ENCODE measurements at places on chromosomes 7 and 10. TPM values are rescaled to one million over a fixed set of nuclear protein-coding genes. Genes with fewer than 3 reads are reported as not detected.

Gene SEC61G
- 103 TPM for total RNA-seq

Gene POR
- total RNA-seq, result 66.3 TPM

Gene ASAH2
- total RNA-seq, result 2.0 TPM

Gene PNLIPRP1
- total RNA-seq, result not detected

Gene VAX1
- total RNA-seq, result not detected

Gene CTTNBP2
- total RNA-seq, result 1.5 TPM

Gene LIPM
- not detected for total RNA-seq

Gene ZKSCAN5
- 6.7 TPM for total RNA-seq

Gene GBX1
- total RNA-seq, result 2.4 TPM
